ENCODE measurements at places on chromosomes 1 and 21. TPM values are rescaled to one million over a fixed set of nuclear protein-coding genes. Genes with fewer than 3 reads are reported as not detected.

The KCNH1 gene
- total RNA-seq, result not detected

The PCBP3 gene
- 11.6 TPM for total RNA-seq

The TSTD1 gene
- total RNA-seq, result 119 TPM

The MTFR1L gene
- total RNA-seq, result 58.8 TPM

The ZSCAN20 gene
- 4.1 TPM for total RNA-seq

The SAMSN1 gene
- 76.9 TPM for total RNA-seq

The TTC22 gene
- 3.6 TPM for total RNA-seq

Measured in activated T-helper 17 cell treated with anti-CD3 and anti-CD28 coated beads, Interleukin-2, amount 50 U/mL, for 72 hours (primary cell).